Thyroid gland (tissue), 4 donors: ENCODE measurements at places on chromosomes 3 and 15.

- no peak for DNase-seq
Measured at GRCh38 chr3:152389316-152389934, 120.7 kb downstream of the MBNL1 start.

DNA sequence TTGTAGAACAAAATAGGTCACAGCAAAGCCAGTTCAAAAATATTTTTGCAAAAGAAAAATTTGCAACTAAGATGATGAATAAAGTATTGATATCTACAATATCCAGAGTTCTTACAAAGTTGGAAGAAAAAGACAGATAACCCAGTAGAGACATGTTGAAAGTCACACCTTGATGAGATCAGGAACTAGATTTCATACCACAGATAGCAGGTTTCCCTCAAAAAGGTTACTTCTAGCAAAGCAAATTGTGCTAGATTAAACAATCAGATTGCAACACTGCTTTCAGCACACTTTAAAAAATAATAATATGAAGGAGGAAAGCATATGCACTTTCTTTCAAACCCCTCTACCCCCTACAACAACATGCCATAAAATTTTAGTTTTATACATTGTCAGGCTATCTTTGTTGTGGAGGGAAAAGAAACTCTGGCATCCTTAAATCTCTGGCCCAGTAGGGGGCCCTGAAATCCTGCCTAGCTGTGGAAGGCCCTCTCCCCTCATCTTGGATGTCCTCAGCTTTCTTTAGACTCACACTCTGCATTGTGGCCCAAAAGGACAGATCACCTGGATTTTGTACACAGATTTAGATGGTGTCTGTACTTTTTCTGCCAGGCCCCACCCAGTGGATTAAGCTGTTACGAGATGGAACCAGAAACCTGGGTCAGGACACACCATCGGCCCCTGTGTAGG is 50.9 kb downstream of the CCR3 start:
- no peak for DNase-seq

DNA sequence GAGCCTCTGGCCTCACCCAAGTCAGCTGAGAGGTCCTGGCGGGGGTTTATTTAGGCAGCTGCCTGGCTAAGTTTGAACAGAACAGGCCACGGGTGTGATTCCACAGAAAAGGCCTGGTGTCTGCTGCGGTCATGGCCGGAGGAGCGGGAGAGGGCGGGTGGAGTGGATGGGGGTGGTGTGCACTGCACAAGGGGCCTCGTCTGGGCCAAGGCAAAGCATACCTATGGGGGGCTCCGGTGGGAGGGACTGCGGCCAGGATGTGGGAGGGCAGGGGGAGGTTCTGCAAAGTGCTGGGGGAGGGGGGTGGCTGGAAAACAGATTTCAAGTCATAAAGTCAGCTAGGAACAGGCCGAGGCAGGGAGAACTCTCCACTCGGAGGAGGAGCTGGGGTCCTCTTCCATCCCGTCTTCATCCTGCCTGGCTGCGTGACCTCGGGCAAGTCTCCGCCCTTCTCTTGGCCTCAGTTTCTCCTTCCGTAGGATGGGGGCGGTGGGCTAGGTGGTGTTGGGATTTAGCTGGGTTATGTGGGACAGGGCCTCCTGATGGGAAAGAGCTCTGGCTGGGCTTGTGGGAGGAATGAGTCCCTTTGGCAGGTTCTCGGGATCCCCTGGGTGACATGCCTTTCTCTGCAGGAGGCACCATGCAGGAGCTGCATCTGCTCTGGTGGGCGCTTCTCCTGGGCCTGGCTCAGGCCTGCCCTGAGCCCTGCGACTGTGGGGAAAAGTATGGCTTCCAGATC is 878 bp downstream of the ISLR start:
- DNase-seq: peak; percentile 70

DNA sequence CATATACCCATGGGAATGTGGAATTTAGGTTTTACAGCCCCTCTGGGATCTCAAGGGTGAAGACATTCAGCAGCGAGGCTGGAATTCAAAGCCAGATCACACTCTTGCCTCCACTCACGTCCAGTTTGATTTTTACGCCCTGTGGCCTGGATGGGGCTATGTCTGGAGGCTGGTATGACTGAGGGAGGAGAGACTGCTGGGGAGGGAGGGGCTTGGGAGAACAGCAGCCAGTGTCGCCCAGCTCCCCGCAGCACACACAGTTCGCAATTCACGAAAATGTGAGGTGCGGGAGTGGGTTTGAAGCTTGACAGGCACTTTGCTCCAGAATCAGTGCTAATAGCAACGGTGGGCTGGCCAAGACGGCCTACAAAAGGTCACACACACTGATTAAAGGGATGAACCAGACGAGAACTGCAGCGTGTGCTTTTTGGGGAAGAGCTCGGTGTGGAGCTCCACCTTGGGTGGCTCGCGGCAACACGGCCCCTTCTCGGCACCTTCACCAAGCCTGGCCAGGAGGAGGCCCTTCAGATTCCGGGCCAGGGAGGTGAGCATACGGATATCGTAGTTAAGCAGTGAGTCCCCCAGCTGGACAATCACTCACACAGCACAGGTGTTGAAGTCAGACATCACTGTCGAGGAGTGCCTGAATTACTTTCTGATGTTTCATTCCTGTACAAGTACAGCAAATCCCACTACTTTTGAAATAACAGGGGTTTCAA is 16.4 kb downstream of the EHD4 start:
- DNase-seq: no peak

DNA sequence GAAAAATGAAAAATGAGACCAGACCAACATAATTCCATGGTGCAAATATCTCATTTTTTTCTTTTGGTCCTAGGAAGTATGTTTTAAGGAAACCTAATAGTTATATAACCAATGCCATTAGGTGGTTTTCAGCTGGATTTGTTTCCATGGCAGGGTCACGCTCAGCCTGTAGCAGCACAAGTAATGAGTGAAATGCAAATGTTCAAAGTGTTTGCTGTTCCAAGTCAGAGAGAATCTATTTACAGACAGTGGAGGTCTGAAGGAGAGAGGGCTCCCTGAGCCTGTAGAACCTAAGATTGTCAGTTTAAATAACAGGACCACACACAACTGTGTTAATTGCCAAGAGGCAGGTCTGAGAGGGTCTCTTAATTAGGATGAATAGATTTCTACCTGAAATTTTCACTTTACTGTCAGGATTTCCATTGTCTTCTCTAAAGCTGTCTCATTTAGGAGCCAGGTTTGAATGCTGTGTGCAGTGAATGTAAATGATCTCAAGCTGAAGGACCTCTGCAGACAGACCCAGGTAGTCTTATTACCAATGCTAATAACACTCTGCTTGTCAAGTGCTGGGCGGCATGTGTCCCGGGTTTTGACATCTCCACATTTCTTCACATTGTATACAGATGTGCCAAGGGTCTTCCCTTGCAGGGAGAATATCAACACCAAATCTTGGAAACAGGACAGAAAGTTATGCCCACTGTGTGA is 317.3 kb upstream of the NECTIN3 start:
- DNase-seq: no peak

- DNase-seq: no peak
Measured at GRCh38 chr3:110697961-110698360, 373.7 kb upstream of the NECTIN3 start.

DNA sequence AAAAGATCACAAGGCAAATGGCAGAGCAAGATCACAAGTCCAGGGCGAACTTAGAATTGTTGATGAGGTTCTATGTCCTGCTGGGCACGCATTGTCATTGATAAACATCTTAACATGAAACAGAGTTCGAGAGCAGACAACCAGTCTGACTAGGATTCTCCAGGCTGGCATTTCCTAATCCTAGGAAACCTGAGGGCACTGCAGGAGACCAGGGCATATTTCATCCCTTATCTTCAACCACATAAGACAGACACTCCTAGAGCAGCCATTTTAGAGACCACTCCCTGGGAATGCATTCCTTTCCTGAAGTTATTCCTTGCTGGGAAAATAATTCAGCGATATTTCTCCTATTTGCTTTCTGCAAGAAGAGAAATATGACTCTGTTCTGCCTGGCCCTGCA is 1199.9 kb downstream of the SI start:
- DNase-seq: no peak

DNA sequence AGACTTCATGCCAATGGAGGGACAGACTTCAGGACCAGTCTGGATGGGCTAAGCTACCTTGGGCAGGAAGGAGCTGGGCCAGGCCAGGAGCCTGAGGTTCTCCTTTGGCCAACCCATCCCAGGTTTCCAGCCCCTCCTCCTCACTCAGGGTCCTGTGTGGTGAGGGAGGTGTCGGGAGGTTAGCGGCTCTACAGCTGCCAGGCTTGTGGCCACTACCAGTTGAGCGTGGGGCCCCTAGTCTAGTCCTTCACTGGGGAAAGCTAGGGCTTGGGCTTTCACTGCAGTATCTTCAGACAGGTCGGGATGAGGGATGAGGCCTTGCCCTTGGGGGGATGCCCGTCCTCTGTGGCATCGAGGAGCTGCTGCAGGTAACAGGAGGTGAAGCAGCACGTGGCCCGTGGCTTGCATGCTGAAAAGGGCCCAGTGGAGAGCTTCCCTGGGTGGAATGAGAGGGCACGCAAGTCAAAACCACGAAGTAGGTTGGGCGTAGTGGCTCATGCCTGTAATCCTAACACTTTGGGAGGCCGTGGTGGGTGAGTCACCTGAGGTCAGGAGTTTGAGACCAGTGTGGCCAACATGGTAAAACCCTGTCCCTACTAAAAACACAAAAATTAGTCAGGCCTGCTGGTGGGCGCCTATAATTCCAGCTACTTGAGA is 8.5 kb upstream of the FANCD2 start:
- DNase-seq: no peak

DNA sequence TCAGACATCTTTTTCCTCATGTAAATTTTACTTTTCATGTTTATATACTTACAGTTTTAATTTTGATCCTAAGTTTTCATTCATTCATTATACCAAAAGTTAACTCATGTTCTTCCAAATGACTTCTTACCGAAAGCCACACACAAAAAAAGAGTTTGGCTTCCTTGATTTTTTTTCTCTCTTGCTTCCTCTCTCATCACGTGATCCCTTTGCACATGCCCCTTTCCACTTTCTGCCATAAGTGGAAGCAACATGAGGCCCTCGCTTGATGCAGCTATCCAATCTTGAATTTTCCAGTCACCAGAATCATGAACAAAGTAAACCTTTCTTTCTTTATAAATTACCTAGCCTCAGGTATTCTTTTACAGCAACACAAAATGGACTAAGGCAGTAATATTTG is 93.7 kb downstream of the LEKR1 start:
- DNase-seq: no peak

- DNase-seq: no peak
Measured at GRCh38 chr3:50873376-50874157, 198.8 kb downstream of the DOCK3 start.

- peak; percentile 40 for DNase-seq
Measured at GRCh38 chr3:123028233-123028828, 768 bp upstream of the SEMA5B start.

DNA sequence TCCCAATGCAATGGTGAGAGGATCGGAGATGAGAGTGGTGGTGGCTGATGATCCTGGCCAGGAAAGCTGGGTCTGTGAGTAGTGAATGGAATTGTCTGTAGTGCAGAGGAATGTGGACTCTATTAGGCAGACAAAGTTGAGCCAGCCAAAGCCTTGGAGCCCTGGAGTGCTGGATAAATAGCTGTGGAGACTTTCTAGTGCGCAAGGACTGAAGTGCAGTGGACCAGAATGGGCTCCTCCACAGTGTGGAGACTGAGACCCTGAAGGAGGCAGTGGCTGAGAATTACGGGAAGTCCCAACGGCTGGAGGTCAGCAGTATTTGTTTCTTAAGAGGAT is 874 bp downstream of the ZNF662 start:
- no peak for DNase-seq

- no peak for DNase-seq
Measured at GRCh38 chr3:53996141-53996874, 104.6 kb upstream of the SELENOK start.

- DNase-seq: no peak
Measured at GRCh38 chr3:100269410-100270214, 8.8 kb downstream of the TBC1D23 start.

- DNase-seq: no peak
Measured at GRCh38 chr3:196063971-196064370, 17.9 kb downstream of the TFRC start.

DNA sequence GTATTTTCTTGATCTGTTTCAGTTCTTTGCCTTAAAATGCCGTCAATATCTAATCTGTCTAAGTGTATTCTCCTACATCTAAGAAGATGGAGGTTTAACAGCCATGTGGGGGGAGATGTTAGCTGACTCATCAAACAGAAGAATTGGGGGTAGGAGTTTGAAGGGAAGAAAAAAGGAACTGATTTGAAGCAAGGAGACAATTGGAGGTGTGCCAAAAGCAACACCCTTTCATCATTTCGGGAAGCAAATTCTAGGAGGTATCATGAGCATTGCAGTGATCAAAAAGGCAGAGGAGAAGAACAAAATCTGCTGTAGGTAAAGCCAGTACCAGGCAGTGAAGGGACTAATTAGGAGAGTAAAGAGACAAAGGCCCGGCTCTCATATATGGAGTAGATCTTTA is 337.3 kb upstream of the TBC1D5 start:
- no peak for DNase-seq

DNA sequence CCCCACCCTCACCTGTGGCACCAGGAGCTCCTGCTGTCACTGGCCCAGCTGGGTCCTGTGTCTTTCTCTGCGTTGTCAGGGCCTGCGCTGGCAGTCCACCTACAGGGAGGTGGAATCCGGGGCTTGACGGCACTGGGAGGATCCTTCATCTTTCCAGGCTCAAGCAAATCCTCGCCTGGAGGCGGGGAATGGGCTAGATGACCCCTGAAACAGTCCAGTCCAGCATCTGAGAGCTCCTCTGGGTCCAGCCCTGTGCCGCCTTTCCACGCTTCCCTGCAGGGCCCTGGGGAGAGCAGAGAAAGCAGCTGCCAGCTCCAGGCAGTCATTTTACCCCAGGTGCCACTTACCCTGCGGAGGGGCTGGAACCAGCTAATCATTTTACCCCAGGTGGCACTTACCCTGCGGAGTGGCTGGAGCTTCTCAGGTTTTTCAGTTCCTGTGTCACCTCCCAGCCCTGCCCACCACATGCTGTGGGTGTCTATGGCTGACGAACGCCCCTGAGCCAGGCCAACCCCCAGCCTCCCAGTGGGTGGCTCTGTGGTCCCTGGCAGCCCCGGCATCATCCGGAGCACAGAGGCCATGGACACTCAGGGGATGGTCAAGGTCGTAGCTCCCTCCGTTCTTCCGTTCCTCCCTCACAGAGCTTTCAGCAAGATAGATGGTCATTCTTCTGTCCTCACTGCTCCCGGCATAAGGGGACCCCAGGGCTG is 17.9 kb upstream of the ADIPOQ start:
- no peak for DNase-seq

- no peak for DNase-seq
Measured at GRCh38 chr15:69591905-69592508, 139.4 kb downstream of the RPLP1 start.

DNA sequence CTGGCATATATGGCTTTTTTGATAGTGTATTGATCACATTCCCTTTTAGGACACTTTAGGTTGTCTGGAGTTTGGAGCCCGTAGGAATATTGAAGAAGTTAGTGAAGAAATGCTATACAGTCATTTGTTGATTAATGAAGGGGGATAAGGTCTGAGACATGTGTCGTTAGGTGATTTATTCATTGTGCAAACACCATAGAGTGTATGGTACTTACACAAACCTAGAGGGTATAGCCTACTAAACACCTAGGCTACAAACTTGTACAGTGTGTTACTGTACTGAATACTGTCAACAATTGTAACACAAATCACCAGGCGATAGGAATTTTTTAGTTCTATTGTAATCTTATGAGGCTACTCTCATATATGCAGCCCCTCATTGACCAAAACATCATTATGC is 3.3 kb downstream of the TPM1 start:
- no peak for DNase-seq

- DNase-seq: peak; percentile 61
Measured at GRCh38 chr15:45714590-45715488, 80.0 kb downstream of the SQOR start.
